ENCODE measurements at places on chromosomes 1 and 21.
A peak's percentile ranks its signal among the peaks of the same experiment; 100 is the strongest.

- peak; percentile 13 for DNase-seq
Measured at GRCh38 chr1:8816831-8817411, 519 bp downstream of the RERE start.

- no peak for DNase-seq
Measured at GRCh38 chr1:163523375-163524029, 201.7 kb downstream of the NUF2 start.

GRCh38 chr1:154725865-154726264 is 117.9 kb upstream of the ADAR start:
- DNase-seq = no peak

DNA sequence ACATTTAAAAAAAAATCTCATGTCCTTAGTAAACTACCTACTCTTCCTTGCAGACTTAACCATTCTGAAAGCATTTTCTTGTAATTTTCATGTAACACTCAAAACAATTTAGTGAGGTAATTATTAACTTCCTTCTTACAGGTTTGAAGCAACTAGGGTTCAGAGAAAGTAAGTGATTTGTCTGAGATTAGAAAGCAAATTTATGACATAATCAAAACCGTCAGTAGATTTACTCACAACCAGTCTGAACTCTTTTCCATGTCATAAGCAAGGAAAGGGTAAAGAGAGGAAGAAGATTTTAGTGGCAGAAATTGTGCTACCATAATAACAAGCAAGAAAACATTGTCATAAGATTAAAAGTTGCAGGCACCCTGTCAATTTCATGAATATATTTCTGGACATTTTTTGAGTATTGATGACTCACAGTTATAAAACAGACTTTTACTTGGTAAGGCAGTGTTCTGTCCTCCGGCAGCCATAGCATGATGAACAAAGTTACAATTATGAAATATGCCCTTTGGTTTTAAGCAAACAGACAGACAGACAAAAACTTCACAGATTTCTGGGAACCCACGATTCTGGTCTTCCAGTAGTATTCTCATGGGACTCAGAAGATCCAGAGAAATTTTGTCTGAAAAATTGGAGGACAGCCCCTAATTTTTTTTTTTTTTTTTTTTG is 707.2 kb downstream of the RWDD3 start:
- no peak for DNase-seq

GRCh38 chr1:90622666-90623065 is 94.4 kb downstream of the BARHL2 start:
- DNase-seq = no peak

DNA sequence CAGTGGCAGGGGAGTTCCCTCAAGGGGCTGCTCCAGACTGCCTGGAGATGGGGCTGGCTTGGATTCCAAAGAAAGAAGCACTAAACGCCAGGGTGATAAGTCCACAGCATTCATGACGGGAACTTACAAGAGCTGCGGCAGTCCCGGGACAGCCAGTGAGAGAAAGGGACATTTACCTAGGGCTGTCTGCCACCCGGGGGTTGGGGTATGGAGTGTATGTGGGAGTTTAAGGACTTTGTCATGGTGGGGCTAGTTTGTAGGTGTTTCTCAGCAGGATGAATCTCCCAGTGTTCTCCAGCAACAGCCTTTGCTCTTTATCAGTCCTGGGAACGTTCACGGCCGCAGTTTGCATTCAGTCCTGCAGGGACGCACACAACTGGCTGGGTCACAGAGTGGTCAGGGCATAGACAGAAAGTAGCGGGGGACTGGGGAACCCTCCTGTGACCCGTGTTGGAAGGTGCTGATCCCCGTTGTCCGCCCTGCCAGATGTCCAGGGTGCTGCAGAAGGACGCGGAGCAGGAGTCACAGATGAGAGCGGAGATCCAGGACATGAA is 41.4 kb upstream of the HMGN1 start:
- DNase-seq = no peak

DNA sequence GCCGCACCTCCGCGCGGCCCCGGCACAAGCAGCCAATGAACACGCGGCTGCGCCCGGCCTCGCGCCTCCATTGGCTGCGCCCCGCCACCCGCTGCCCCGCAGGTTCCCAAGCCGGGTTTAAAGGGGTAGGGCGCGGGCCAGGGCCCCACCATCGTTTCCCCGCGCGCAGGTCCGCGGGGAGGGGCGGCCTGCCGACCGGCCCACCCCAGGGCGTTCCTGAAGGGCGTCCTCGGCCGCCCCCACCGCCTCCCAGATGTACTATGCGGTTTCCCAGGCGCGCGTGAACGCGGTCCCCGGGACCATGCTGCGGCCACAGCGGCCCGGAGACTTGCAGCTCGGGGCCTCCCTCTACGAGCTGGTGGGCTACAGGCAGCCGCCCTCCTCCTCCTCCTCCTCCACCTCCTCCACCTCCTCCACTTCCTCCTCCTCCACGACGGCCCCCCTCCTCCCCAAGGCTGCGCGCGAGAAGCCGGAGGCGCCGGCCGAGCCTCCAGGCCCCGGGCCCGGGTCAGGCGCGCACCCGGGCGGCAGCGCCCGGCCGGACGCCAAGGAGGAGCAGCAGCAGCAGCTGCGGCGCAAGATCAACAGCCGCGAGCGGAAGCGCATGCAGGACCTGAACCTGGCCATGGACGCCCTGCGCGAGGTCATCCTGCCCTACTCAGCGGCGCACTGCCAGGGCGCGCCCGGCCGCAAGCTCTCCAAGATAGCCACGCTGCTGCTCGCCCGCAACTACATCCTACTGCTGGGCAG is at the start of gene OLIG1:
Gene OLIG1 (plus strand): TSS at position 148 of the 750 bp plus-strand sequence. CDS start 106 bp downstream, at position 254.
- DNase-seq = peak; percentile 7

GRCh38 chr1:94863919-94864318 is 43.8 kb downstream of the SLC44A3 start:
- DNase-seq = no peak

DNA sequence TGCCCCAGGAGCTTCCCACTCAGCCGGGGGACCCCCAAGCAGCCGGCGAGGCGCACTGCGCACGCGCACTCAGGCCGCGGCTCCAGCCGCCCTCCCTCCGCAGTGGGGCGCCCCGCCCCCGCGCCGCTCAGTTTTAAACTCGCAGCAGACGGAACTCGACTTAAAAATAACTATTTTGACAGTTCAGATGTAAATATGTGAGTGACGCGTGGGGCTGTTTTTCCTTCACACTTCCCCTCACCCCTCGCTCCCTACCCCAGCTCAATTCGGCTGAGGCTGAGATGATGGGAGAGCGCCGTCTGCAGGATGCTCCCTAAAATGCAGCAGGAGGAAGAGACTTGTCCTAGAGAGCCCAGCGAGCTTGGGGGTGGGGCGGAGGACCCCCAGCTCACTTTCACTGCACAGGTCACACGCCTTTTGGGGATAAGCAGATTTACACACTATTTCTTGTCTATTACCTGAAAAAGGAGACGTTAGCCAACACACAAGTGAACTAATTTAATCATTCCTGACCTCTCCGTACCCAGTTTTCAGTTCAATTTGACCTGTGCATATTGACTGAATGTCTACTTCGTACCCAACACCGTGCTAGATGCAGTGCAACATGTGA is 8.9 kb upstream of the LEMD1 start:
- DNase-seq = peak; percentile 35

DNA sequence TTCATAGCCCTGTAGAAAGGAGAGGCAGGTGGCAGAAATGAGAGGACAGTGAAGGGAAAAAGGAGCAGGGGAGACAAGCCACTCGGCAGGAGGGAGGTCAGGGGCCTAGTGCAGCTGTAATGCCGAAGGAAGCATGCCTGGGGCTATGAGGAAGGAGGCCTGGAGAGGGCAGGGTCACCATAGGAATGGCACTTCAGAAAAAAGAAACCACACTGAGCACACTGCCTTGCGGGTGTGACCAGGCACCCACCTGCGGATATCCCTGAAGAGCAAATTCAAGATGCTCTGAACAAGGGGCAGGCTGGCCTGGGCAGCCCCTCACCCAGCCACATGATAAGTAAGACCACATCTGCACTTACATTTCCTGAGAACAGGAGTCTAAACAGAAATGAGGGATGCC is 104.7 kb downstream of the JAK1 start:
- no peak for DNase-seq

GRCh38 chr21:44322621-44323325 is 16.4 kb downstream of the CFAP410 start:
- no peak for DNase-seq

GRCh38 chr1:162910161-162910560 is 49.2 kb upstream of the CCDC190 start:
- no peak for DNase-seq

DNA sequence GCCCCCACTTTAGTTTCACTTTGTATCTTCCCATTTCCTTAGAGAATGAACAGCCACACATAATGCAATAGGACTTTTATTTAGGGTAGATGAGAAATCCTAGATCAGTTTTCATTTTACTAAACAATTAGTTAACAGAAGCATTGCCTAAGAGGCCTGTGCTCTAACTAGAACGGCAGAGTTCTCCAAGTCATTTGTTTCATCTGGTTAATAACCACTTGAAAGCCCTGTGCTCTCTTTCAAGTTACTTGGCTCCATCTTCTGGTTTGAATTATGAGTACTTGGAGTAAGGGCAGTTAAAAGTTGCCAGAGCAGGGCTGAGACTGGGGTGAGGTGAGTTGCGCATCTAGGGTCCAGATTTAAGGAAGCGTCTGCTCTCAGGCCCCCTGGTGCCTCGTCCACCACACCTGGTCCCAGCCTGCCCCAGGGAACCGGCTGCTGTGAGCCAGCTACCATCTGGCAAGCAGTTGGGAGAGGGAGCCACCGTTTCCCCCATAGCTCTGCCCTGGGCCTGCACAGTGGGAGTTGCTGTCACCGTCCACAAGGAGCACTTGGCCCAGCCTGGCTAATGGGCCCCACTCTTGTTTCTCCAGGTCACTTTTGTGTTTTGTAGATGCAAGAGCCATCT is 18.1 kb upstream of the SLC44A3 start:
- no peak for DNase-seq

- no peak for DNase-seq
Measured at GRCh38 chr1:6745073-6745472, 40.2 kb upstream of the CAMTA1 start.

DNA sequence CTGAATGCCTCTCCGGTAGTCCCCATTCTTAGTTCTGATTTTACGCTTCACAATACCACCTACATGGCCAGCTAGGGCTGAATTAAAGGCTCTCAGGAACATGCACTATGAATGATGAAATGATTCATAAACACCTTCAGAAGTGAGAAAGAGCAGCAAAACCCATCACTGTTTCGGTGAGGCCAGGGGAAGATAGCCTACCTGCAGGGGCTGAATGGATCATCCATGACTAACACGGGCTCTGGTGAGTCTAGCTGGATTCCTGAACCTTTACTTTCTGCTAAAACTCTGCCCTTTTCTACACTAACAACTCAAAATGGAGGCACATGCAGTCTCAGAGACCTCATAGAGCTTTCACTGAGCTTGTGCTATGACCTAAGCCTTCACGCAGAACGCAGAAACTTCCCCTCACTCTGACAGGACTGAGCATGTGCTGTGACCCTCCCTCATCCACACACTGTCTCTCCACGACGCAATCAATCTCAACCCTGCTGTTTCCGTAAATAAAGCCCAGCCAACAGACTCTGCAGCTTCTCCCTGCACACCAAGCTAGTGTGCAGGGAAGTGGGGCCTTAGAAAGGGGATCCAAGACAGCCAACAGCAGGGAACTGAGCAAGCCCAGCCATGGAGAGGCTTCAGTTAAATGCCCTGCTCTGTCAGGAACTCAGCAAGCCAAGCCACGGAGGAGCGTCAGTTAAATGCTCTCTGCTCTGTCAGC is 207.8 kb downstream of the SLC45A1 start:
- peak; percentile 84 for DNase-seq

DNA sequence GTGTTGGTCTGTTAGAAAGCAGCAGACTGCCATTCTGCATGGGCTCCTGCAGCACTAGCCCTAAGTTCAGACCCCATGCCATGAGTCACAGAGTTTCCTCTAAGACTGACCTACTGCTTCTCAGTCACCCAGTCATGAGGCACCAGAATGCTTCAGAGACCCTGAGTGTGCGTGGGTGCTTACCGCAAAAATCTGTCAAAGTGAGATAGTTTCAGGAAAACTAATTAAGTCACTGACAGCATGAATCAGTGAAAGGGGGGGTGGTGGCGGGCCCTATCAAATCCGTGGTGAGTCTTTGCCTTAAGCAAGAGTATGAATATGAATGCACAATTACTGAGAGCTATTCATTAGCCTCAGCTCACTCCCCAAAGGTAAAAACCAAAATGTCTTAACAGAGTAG is 98.1 kb downstream of the KCTD3 start:
- no peak for DNase-seq

DNA sequence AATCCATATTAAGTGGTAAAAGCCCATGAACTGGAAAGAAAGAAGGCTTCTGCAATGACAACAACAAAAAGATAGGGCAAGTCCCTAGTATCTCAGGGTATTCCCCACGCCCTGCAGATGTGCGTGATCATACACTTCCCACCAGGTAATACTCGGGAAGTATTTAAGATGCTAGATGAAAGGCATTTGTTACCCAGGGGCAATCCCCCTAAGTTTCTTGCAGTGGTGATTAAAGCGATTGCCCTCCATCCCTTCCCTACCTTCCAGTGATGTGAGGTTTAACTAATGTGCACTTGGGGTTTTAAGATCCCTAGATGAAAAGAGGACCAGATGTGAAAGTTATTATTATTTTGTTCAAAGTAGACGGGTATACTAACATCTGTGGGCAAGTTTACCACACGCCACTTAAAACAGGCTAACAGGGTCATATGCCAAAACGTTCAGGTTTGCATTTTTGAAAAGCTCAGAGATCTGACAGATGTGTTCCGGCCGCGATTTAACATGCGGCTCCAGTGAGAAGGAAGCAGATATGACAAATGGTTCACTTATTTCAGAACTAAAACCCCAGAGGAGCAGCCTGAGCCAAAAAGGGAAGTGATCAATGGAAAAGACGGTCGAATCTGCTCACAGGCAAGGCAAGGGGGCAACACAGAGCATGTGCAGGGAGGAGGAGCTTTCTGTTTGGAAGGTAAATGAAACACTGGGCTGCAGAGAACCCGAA is 17.4 kb downstream of the TIAM1 start:
- peak; percentile 46 for DNase-seq

DNA sequence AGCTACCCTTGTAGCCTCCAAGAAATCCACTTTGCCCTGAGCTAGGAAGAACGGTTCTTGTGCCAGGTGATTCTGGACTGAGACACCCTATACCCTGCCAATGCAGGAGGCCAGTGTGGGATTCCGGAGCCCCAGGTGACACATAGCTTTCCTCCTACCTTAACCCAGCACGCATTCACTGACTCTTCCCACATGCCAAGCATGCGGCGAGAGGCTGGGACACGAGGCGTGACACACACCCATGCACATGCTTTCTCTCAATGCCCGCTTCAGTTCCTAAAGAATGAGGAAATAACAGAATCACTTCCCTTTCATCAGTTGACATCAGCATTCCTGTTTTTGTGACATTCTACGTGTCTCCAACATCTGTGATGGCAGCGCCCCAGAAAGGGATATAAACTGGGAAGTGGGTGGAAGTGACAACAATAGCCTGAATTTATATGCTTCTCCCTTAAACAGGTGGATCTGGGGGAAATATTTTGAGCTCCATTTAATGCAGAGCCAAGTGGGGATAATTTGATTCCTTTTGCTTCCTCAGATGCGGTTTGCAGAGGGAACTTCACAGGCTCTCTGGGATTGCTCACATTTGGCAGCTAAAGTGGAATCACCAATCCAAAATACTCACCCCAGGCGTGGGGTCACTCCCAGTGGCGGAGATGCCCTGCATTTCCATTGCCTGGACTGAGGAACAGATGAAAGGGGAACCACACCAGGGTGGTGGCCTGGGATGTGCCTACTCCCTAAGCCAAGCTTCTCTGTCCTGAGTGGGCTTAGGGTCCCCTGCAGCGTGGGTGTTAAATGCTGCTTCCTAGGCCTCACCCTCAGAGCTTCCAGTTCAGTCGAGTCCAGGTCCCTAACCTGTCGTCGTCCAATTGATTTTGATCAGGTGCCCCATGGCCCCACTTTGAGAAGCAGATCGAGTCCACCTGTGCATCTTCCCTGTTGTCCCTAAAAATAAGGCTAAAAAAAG is 445.1 kb downstream of the SIPA1L2 start:
- no peak for DNase-seq

Data from stimulated activated naive CD4-positive, alpha-beta T cell (primary cell).